Thoracic aorta endothelial cell (primary cell): ENCODE measurements at places on chromosomes 3 and 15. TPM values are rescaled to one million over a fixed set of nuclear protein-coding genes. Genes with fewer than 3 reads are reported as not detected.

The OPA1 gene
- total RNA-seq, result 129 and 137 TPM in 2 replicates

The SLC41A3 gene
- 37.8 and 40.0 TPM in 2 replicates for total RNA-seq

The SAMD7 gene
- total RNA-seq, result not detected in 2 replicates

The MST1R gene
- 1.2 and 2.2 TPM in 2 replicates for total RNA-seq

The P2RY13 gene
- not detected in 2 replicates for total RNA-seq

The NRROS gene
- 7.4 and 15.9 TPM in 2 replicates for total RNA-seq

The ABI3BP gene
- total RNA-seq, result 36.0 and 40.6 TPM in 2 replicates

The SLC6A20 gene
- not detected in 2 replicates for total RNA-seq

The HOMER2 gene
- total RNA-seq, result 0.53 and 1.2 TPM in 2 replicates

The MB21D2 gene
- 8.9 and 9.6 TPM in 2 replicates for total RNA-seq

The TOMM70 gene
- total RNA-seq, result 63.8 and 68.9 TPM in 2 replicates

The MITF gene
- 3.9 and 4.0 TPM in 2 replicates for total RNA-seq

The GOLGA8R gene
- total RNA-seq, result 0.53 and 1.3 TPM in 2 replicates

The SH2D7 gene
- total RNA-seq, result under 0.01 TPM in 1 of 2 replicates, not detected in the other

The DNASE1L3 gene
- 0.65 TPM in 1 of 2 replicates, not detected in the other for total RNA-seq

The GPR149 gene
- not detected in 2 replicates for total RNA-seq

The OGG1 gene
- 21.4 and 23.7 TPM in 2 replicates for total RNA-seq

The ACOX2 gene
- 2.9 and 4.5 TPM in 2 replicates for total RNA-seq

The FRMD4B gene
- 146 and 164 TPM in 2 replicates for total RNA-seq

The CPA3 gene
- total RNA-seq, result 13.7 and 16.1 TPM in 2 replicates
